Gastrocnemius medialis (tissue), 4 donors: ENCODE measurements at places on chromosomes 7 and 10.

DNA sequence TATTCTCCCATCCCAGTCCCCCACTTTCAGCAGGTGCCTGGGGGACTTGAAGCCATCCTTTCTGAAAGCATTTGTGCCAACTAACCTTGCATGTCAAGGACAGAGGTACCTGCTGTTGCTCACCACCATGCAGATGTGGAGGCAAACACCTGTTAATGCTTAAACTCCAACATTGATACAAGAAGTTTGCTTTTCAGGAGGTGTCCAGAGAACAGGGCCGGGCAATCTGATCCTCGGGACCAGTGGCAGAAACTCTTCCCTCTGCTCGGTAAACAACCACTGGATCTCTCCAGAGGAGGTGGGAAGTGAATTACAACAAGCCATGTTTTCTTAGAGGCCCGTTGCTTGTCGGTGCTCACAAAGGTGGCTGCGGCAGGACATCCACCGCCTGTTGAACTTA, 54.7 kb downstream of the FGFR2 start:
- DNase-seq = no peak

- no peak for DNase-seq
Observed at GRCh38 chr10:127372361-127372760, 176.0 kb upstream of the INSYN2A start.

GRCh38 chr10:48599830-48600134, 5.1 kb downstream of the ARHGAP22 start:
- no peak for DNase-seq

DNA sequence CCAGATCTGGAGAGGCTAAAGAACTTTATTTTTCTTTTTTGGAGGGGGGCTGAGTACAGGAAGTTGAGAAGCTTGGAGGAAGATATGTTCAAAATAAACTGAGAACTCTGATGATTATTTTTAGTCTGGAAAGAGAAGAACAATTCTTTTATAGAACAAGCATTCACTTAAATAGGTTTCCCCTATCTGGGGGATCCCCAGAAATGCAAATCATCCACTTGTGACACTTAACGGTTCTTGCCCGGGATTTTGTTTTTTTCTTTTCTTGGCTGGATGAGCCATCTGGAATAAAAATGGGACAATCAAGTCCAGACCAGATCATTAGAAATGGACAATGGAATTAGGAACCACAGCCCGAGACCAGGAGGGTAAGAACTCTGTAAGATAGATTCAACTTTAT, 95.9 kb upstream of the EGR2 start:
- DNase-seq = no peak

- peak; percentile 16 for DNase-seq
Observed at GRCh38 chr7:87474533-87475358, 734 bp downstream of the ABCB4 start.

DNA sequence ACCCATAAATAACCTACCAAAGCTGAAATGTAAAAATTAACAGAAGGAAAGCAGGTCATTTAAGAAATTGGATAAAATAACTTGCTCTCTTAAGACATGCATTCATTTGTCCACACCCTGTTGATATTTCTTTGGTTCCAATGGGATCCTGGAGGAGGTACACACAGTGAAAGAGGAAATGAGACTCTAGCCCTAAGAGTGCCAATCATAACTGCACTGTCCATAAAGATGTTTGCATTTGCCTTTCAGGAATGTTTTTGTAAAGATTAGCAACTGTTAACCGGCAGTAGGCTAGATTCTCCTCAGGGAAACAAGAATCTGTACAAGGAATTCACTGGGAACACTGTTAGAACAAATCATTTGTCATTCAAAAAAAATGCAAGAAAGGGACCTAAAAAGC, 61.0 kb downstream of the MEOX2 start:
- no peak for DNase-seq

GRCh38 chr10:75042292-75042974, 69.0 kb upstream of the SAMD8 start:
- DNase-seq = peak; percentile 81

- DNase-seq = no peak
Observed at GRCh38 chr10:73467206-73467605, 28.6 kb downstream of the PPP3CB start.

GRCh38 chr10:8064436-8064835, 9.9 kb downstream of the GATA3 start:
- DNase-seq = no peak

- DNase-seq = peak; percentile 66
Observed at GRCh38 chr7:151110941-151111645, 24.8 kb downstream of the AGAP3 start.

DNA sequence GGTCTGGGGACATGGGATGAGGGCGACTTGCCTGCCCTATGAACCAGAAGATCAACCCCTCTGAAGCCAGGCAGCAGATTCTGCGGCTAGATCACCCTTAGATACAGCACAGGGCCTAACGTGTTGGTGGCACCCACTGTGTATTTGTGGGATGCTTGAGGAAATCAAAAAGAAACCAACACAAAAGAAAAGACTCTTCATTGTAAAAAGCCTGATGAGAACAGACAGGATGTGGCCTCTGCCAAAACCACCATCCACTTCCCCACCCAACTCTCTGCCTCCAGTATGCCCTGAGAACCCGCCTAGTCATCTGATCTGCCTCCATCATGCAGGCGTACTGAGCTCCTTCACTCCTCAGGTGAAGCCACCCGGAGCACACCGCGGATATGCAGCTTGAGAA, 97.2 kb upstream of the INSYN2A start:
- no peak for DNase-seq

- no peak for DNase-seq
Observed at GRCh38 chr7:5595545-5596045, 172.0 kb upstream of the TNRC18 start.

- DNase-seq = no peak
Observed at GRCh38 chr10:90583416-90583815, 274.4 kb downstream of the HTR7 start.

DNA sequence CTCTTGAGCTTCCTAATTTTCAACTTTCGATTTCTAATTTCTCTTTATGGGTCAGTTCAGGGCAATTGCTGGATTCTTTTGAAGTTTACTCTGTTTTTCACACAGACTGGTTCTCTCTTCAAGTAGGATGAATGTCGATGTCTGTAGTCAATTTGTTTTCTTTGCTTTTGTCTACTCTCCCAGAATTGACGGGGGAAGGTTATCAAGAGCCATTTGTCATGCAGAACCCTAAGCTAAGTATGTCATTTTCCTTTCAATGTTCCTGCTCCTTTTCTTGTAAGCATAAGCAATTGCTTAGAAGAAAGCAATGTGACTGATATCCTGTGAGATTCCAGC, 53.7 kb downstream of the SLC39A12 start:
- DNase-seq = no peak

DNA sequence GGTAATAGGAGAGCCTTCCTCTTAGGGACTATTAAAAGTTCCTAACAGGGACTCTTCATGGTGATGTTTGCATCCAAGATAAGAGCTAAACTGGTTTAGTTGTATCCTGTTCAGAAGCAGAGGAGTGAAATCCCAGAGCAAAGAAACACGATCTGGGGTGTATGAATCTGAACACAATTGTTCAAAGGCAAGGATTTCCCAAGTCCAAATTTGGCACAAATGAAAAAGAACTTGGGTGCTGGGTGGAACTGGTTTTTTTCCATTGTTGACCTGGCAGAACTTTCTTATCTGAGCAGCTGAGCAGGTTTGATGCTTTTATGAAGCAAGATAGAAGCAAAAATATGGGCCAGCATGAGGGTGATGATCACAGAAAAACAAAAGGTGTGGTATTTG, 6.0 kb downstream of the AGFG2 start:
- no peak for DNase-seq

- no peak for DNase-seq
Observed at GRCh38 chr7:107816011-107816566, 13.1 kb upstream of the SLC26A3 start.

- DNase-seq = no peak
Observed at GRCh38 chr7:50121286-50121685, 28.2 kb upstream of the ZPBP start.

GRCh38 chr10:132817701-132818211, 31.8 kb upstream of the NKX6-2 start:
- no peak for DNase-seq

DNA sequence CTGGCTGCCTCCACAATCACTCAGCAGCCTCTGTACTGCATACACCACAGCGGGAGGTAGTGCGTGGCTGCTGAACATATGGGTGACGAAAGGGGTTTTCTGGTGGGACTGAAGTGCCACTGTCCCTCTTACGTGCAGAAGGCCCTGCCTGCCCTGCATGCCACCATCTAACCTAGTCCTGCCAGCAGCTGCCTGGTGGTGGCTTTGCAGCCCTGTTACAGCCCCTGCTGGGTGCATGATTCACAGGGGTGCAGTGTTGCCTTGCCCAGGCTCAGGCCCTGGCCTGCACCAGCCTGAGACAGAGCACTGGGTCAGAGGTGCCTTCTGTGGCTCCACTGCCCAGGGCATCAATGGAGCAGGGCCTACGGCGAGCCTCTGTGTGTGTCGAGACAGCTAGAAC, 50.1 kb downstream of the SYPL1 start:
- DNase-seq = no peak

- DNase-seq = peak; percentile 27
Observed at GRCh38 chr7:117113871-117114270, 160.6 kb downstream of the ST7 start.

GRCh38 chr10:43584051-43584450, 9.6 kb upstream of the ZNF239 start:
- DNase-seq = no peak

- DNase-seq = no peak
Observed at GRCh38 chr10:101839416-101840063, 4.1 kb downstream of the KCNIP2 start.

GRCh38 chr7:29843726-29844125, 37.4 kb downstream of the WIPF3 start:
- DNase-seq = no peak

DNA sequence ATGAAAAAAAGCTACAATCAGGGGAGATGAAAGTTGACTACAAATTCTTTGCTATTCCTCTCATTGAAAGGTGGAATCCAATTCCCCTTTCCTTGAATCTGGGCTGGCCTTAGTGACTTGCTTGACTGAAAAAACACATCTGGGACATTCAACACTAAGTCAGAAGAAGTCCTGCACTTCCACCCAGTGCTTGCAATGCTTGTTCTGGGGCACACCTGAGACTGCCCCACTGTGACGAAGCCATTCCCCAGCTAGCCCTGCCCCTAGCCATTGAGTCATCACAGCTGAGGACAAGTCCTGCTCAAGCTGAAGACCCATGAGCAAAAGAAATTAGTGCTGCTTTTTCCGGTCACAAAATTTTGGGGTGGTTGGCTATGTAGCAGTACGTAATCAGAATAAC, 19.2 kb upstream of the GRID1 start:
- DNase-seq = no peak

DNA sequence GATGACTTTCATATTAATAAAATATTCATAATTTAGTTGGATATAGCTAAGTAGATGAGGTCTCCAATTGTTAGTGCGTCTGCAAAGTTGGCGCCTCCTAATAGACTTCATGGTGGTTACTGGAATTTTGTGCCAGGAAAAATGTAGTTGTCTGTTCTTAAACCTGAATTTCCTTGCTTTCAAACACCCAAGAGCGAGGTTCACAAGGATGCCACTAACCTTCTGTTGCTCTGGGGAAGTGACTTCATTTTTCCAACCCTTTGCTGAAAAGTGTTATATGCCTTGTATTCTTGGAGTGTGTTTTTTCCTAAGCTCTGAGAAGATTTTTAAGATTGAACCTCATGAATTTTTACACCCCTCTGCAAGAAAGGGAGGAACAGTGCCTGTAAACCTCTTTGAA, 98.9 kb upstream of the GLCCI1 start:
- no peak for DNase-seq

GRCh38 chr10:22217842-22218241, at the start of gene EBLN1:
Gene EBLN1 (minus strand): TSS chr10:22218015. CDS start chr10:22209983, 8,032 bp downstream.
- no peak for DNase-seq

DNA sequence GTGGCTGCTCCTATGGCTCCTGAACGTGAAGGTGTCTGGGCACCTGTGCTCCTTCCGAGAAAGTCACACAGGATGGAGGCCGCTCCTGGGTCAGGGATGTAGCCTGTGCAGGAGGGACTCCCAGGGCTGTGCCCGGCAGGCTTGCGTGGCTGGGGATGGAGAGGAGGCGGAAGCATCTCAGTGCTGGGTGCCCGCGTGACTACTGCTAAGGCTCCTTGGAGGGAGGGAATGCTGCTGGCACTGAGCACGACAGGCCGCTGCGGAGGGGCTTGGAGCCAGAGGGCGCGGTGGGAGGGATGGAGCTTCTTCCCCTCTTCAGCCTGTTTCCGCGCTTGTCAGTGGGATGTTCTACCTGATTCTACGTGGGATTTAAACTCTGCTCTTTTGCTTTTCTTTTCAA, 35.0 kb downstream of the ADCY1 start:
- DNase-seq = no peak

- DNase-seq = no peak
Observed at GRCh38 chr10:11871466-11871865, 48.3 kb downstream of the PROSER2 start.

DNA sequence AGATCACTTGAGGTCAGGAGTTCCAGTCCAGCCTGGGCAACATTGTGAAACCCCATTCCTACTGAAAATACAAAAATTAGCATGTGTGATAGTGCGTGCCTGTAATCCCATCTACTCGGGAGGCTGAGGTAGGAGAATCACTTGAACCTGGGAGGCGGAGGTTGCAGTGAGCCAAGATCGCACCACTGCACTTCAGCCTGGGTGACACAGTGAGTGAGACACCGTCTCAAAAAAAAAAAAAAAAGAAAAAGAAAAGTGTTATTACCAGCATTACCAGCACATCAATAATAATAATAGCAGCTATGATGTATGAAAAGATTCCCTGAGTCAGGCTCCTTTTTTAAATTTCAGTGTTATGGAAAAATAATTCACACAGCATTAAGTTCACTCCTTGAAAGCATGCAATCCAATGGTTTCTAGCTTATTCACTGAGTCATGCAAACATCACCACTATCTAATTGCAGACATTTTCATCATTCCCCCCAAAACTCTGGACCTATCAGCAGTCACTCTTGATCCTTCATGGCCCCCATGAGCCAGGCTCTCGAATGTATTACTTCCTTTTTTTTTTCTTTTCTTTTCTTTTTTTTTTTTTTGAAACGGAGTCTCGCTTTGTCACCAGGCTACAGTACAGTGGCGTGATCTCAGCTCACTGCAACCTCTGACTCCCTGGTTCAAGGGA, 228.4 kb downstream of the FANK1 start:
- no peak for DNase-seq

- no peak for DNase-seq
Observed at GRCh38 chr7:93921186-93921585, 349 bp upstream of the GNG11 start.

DNA sequence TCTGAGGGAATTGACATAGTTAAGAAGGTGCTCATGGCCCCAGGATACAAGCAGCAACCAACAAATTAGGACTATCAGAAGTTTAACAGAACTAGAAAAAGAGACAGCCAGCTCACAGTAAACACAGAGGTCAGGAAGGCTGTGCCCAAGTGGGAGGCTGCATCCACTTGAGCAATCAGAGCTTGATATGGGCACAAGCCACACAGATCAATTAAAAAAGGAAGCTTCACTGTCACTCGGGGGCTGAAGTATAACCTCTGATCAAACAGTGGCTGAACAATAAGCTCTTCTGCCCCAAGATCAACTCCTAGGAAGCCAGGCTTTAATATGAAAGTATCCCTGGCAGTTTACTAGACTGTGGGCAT, 40.0 kb downstream of the ZNF438 start:
- DNase-seq = no peak

- no peak for DNase-seq
Observed at GRCh38 chr10:102812231-102812876, 24.9 kb downstream of the CYP17A1 start.

GRCh38 chr7:106869954-106870353, 4.9 kb downstream of the PIK3CG start:
- DNase-seq = no peak
